ENCODE measurements at places on chromosomes 7 and 10. TPM values are rescaled to one million over a fixed set of nuclear protein-coding genes. Genes with fewer than 3 reads are reported as not detected.

- no peak for ATAC-seq
These were observed 126.6 kb downstream of the TRRAP start for GRCh38 chr7:99004781-99005500.

DNA sequence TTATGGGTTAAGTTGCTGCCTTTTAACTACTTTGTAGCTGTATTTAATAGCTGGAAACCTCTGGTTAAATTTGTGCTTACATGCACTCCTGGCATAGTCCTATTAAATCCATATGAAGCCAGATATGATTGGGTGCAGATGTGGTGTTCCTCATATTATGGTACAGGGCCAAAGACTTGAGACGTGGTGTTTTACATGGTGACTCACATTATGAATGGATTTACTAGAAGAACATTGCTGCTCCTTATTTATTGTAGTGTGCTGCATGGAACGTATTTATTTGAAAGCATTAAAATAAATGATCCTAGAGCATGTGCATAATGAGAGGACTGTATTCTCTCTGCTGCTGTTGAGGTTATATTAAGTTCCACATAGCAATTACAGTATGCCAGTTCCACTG lies 224.1 kb downstream of the SLC25A13 start:
- ATAC-seq: no peak

The UCMA gene
- not detected for total RNA-seq

DNA sequence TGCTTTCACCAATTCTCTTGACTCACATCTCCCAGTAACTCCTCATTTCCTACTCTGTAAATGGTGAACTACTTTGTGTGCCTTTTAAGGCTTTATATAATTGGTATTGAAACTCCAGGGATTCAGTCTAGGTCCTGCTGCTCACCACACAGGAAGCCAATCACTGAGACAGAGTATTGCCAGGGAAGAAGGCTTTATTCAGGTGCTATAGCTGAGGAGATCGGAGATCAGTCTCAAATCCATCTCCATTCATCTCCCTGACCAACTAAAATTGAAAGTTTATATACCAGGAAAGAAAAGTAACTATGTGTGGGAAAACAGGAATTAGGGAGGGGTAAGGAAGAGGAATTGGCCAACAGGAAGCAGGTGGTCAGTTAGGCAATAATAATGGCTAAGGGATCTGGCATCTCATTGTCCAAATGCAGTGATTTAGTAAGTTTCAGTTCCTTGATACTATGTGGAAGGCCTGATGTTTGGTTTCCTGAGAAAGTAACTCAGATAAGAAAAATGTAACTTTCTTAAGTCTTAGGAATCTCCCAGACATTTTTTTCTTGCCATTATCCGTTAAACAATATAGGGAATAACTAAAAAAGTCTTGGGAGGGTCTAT lies 10.2 kb upstream of the SDHAF3 start:
- no peak for ATAC-seq

Measured in esophagus mucosa (tissue), 1 donor.